NCI-H2081 treated with DMSO at 0.1 percent for 48 hours (cell line): ENCODE measurements at places on chromosomes 12 and 14.

- DNase-seq = no peak
These were observed 1047.2 kb downstream of the SLC6A15 start for GRCh38 chr12:83865431-83865830.

- DNase-seq = no peak
These were observed 484.3 kb downstream of the NAV3 start for GRCh38 chr12:78315028-78315427.

DNA sequence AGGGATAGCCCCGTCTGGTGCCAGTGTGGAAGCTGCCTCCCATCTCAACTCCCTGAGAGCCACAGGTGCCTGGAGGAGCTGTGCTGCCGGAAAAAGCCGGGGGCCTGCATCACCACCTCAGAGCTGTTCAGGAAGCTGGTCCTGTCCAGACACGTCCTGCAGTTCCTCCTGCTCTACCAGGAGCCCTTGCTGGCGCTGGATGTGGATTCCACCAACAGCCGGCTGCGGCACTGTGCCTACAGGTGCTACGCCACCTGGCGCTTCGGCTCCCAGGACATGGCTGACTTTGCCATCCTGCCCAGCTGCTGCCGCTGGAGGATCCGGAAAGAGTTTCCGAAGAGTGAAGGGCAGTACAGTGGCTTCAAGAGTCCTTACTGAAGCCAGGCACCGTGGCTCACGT, 25.5 kb upstream of the P2RX4 start:
- no peak for DNase-seq

DNA sequence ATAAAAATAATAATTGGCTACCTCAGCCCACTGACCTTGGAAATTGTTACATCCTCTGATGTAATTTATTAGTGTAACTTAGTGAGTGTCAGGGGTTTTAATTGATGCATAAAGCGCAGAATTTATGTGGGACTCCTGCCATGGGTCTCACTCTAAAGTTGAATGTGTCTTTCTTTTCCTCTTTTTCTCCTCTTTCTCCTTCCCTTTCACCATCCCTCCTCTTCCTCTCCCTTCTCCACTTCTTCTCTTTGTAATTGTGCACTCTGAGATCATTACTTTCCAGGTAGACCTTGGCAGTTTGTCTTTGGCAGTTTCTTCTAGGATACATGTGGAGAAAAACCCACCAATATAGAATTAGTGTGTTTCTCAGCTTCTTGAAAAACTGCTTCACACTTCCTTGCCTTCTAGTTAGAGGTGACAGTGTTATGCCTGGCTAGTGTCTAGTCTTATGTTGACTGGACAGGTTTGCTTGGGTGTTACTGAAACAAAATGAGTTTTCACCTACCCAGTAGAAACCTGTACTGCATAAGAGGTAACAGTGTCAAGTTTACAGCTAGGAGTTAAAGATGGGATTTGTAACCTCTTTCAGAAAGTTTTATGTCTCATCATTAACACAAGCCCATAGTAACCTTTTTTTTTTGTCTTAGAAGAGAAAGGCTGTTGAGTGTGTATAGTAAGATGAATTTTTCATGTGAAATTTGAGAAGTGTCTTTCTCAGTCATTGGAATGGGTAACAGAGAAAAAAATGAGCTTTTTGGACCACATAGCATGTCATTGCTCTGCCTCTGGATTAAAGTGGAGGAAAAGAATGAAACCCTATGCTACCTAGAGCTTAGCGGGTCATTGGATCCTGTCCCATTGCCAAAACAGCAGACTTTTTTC, 18.6 kb downstream of the PELI2 start:
- DNase-seq = no peak

DNA sequence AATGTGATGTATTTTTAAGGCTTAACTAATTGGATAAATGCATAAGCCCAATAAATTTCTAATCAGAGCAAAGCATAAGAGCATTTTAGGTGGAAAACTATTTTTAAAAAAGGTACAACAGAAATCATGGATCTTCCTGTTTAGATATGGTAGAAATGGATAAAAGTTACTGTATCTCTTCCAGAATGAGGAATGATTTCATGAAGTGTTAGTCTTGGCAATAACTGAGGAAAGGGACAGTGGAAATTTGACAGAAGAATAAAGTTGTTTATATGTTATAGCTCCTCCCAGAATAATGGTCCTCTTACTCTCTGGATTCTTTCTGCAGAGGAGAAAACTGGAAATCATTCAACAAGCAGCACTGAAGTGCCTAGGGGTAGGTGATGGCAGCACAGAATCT, 32.4 kb upstream of the BMAL2 start:
- DNase-seq = no peak

DNA sequence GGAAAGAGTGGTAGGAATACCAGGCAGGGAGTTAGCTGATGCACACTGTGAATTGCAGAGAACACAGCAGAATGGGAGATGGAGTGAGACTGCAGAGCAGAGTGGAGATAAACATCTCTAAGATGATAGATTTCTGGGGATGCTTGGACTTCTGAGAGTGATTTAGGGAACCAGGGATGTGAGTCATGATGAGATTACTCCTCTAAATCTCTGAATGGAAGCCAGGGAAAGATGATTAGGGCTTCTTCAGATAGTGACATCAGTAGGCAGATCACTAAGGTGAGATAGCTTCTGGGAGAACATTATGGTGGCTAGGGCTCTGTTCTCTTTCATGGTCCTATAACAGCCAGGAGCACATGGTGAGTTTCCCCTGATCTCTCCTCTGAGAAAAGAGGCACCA, 501.5 kb upstream of the USP15 start:
- no peak for DNase-seq
